ENCODE measurements at places on chromosomes 6 and 20.

GRCh38 chr6:170365593-170365992 is 59.0 kb downstream of the FAM120B start:
- no peak for DNase-seq

DNA sequence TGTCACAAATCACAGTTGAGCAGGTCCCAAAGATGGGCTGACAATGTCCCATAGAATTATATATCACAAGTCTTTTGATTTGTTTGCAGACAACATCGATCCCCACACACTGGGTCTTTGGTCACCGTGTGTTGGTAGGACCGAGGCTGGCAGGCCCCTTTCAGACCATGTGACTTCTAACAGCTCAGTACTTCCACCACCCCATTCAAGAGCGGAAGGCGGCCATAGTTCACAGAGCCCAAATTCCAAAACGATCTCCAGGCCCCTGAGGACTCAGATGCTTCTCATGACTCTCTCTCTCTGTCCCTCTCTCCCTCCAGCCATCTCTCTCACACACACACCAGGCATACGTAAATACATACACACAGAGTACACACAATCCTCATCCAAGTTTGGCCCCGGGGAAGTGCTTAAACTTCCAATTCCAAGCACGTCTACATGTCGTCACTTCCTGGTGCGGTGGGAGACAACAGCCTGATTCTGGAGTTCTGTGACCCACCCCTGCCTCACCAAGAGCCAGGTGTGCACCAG is 155.9 kb upstream of the INSM1 start:
- no peak for DNase-seq

DNA sequence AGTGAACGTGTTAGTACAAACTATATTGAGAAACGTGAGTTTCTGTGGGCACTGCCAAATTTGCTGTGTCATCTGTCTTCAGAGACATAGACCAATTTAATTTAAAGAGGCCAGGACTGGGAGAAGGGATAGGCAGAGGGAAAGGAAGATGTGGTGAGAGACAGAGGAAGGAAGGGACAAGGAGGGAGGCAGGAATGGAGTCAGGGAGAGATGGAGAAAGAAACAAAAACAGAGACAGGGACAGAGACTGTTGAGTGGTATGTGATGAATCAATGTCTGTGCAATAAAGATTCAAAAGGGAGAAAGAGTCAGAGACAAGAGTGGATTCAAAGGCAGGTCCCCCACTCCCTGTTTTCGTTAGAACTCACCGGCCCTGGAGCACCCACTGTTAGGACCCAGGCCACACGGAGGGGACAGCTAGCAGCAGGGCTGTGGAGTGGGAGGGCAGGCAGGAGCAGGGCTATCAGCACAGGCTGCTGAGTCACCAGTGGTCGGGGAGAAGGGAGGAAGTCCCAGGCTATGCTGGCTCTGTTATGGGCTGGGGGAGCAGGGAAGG is 51.6 kb upstream of the CHD6 start:
- DNase-seq: no peak

- DNase-seq: no peak
Observed at GRCh38 chr20:32382102-32382950, 24.2 kb downstream of the ASXL1 start.

DNA sequence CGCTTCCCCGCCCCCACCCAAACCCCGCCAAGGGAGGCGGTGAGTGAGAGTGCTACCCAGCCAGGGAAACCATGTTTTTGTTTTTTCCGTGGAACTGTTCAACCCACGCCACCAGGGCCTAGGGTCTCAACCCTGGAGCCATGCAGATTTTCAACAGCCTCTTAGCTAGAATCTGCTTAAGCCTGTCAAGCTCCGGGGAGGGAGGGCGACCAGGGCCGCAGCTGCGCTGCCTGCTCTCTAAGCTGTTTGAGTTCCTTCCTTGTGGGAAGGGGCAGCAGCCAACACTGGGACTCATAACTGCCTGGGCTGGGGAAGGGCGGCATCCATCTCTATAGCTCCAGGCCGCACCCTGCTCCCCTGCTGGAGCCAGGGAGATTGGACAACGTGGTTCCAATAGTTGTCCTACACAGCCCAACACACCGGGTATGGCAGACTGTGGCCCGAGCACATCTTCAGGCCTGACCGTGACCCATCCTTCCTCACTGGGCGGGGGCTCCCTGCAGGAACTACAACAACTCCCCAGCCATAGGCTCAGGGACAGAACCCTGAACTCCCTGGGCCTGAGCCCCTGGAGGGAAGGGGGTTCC is 1065.7 kb upstream of the MANEA start:
- no peak for DNase-seq

DNA sequence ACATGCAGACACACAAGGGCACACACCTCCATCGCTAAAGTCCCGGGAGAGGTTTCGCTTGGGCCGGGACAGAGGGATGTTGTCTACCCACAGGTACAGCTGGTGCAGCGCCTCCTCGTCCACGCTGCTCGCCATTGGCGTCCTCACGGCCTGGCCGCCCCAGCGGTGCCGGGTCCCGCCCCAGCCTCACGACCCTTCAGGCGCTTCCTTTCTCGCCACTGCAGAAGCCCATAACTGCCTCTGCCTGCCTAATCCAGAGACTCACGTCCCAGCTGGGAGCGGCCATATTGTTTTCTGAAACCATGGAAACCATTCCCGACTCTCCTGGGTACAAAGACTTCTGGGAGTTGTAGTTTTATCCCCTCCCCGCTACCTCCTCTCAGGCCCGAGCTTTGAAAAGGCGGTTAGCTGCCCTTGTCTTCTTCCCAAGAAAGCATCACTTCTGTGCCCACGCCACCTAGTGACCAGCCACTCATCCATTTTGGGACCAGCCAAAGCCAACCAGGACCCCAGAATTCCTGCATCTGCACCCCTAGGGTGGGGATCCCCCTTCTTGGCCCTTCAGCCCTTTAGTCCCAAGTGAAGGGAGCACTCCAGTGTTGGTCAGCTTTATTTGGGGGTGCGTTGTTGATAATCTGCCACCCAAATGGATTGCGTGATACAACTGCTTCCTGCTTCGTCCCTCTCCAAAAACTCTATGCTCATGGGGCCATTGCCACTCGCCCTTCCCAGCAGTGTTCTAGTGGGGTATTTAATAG is at the start of gene SPEF1:
Gene SPEF1 (minus strand): TSS at position 296 of the 758 bp plus-strand sequence. CDS start 161 bp downstream, at position 135.
- no peak for DNase-seq

DNA sequence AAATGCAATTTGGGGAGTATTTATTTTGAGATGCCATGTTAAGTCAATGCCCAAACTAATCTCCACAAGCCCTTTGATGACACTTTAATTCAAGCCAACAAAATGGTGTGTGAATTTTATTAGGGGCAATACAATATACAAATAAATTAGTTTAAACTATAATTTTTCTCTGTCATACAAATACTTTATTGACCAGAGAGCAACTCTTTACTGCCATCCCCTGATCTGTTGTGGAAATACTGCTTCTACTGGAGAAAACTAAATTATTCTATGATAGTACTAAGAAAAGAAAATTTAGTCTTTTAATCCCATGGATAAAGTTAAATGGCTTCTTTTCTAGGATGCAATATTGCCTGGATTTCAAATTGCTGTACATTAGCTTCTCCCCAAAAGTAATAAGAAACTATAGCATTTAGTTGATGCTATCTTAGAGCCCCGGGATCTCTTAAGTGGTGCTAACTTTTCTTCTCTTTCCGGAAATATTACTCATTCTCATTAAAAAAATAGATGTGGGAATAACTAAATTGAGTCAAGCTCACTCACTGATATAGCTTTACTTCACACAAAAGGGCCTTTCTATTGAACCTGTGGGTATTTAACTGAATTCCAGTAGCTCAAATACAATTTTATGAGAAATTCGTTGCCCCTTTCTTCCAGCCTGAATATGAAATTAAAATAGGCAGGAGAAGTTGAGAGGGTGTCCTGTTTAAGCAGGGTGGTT is 49.2 kb downstream of the SMPDL3A start:
- DNase-seq: no peak

GRCh38 chr6:125253881-125254280 is 47.9 kb downstream of the HDDC2 start:
- DNase-seq: no peak

DNA sequence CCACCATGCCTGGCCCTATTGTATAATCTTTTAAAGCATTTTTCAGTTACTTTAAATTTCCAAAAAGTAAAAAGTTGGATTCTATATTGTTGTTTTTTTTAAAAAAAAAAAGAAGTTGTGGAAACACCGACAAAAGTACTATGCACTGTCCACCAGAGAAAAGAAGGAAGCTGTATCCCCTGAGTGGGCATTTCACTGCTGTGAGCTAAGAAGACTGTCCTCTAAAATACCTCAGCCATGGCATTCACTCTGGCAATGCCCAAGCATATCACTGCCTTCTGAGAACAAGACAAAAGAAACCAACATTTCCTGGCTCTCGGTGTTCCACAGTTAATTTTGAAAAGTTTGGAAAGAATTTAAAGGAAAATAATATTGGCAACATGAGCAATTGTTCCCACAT is 117.8 kb downstream of the IPCEF1 start:
- no peak for DNase-seq

DNA sequence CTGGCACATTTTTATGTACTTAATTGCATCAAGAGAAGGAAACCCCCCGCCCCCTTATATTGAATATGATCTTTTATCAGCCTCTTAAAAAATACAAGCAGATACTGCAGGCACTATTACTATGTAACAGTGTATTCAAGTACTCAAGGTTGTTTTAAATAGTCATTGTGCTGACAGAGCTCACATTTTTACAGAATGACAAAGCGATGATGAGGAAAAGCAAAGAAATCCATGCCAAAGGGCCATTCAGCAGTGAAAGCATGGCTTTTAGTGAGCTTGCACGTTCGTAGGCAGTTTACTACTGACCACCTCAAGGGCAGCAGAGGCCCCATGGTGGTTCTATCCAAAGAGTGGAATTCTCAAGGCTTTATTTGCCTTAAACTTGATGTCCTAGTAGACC is 146.8 kb downstream of the RPS12 start:
- no peak for DNase-seq

- no peak for DNase-seq
Observed at GRCh38 chr6:98516866-98517265, 317.5 kb upstream of the POU3F2 start.
